Panc1 (cell line): ENCODE measurements at places on chromosomes 3 and 15.

DNA sequence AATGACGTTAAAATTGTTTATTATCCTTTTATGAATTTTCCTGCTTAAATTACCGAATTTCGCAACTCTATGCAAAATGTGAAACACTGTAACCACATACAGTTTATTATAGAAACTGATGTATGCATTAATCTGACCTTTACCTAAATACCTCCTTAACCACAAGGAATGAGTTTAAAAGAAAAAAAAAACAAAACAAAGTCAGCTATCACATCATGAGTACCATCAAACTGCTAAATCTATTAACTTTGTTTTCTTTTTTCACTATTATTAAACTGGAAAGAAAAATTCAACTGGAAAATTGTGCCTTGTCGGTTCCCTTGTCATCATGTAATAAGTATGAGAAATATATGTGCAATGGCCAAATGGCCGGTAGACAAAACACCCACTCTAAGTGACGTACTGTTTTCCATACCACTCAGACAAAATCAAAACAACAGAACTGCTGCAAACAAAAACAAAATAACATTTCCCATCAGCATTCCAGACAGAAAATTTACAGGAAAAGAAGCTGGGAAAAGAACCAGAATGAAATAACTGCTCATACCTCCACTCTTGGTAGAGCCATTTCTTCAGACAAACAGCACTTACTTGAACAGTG lies 415.3 kb downstream of the FOXP1 start:
- H3K4me3 ChIP-seq, result no peak overlapping the region
- H3K27me3 ChIP-seq, result no peaks in the 10 kb centered on the region; the same call in 1 of the 2 replicates
- no peak for DNase-seq
- H3K4me1 ChIP-seq, result no peaks in the 10 kb centered on the region

DNA sequence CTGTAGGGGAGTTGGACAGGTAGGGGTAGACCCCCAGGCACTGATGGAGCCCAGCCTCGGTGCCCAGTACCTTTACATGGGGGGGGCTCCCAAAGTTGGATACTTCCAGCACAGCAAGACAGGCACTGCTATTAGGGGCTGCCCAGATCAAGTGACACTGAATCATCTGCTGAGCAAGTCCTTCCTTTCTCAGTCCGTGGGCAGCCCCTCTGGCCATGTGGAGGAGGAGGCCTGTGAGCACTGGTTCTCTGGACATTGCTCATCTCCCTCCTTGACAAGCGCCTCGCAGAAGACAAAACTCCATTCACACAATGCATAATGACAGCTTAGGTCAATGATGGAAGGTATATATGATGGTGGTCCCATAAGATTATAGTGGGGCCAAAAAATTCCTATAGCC lies 35.7 kb downstream of the EEFSEC start:
- H3K27ac ChIP-seq, result no peak overlapping the region
- no peak overlapping the region for H3K4me3 ChIP-seq
- no peaks in the 10 kb centered on the region for H3K36me3 ChIP-seq
- DNase-seq, result no peak
- H3K27me3 ChIP-seq, result no peaks in the 10 kb centered on the region
- no peaks in the 10 kb centered on the region for H3K4me1 ChIP-seq

DNA sequence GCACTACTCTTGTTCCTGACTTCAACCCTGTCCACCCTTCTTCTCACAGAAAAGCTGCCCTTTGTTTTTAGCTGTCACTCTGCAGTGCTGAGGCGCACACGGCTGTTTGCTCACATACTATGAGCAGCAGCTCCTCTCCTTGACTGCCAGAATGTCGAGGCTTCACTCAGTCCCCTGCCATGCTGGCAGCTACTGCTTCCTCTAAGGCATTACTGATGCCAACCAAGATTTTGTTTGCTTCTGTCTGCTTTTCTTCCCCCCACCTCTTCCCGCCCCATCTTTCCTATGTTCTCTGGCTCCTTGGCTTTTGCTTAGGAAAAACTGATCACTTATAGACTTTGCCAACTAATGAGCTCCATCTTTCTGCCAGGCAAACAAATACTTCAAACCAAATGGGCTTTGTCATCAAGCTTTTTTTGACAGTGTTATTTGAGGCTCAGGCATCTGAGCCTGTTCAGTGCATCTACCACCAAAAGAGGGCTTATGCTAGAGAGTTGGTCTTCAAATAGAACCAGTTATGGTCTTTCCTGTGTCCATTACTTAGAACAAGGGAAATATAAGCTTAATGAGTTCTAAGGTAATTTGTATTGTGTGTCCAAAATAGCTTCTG lies 81.0 kb downstream of the FBXL2 start:
- no peaks in the 10 kb centered on the region for H3K27me3 ChIP-seq
- peaks cover 8% of the 10 kb centered on the region for H3K4me1 ChIP-seq
- H3K27ac ChIP-seq, result no peak overlapping the region
- no peak for DNase-seq
- H3K4me3 ChIP-seq, result no peak overlapping the region

- H3K27me3 ChIP-seq, result no peaks in the 10 kb centered on the region
- H3K4me3 ChIP-seq, result no peak overlapping the region
- no peak for DNase-seq
- no peak overlapping the region for H3K27ac ChIP-seq
- no peaks in the 10 kb centered on the region for H3K36me3 ChIP-seq
Measured at GRCh38 chr15:45884289-45884688, 249.5 kb downstream of the SQOR start.

- no peak for DNase-seq
- H3K27ac ChIP-seq, result no peak overlapping the region
- H3K4me3 ChIP-seq, result no peak overlapping the region
Measured at GRCh38 chr3:126023390-126023789, 54.4 kb downstream of the ROPN1B start.

- no peak for DNase-seq
- H3K4me1 ChIP-seq, result no peaks in the 10 kb centered on the region
- no peaks in the 10 kb centered on the region for H3K27me3 ChIP-seq
- H3K36me3 ChIP-seq, result no peaks in the 10 kb centered on the region
- no peak overlapping the region for H3K27ac ChIP-seq
Measured at GRCh38 chr3:34312684-34313083, 514.3 kb downstream of the PDCD6IP start.

GRCh38 chr3:156150434-156151066 lies 30.2 kb downstream of the KCNAB1 start:
- peak; percentile 27 for DNase-seq
- H3K27me3 ChIP-seq, result no peaks in the 10 kb centered on the region; the same call in 1 of the 2 replicates
- no peaks in the 10 kb centered on the region for H3K36me3 ChIP-seq

DNA sequence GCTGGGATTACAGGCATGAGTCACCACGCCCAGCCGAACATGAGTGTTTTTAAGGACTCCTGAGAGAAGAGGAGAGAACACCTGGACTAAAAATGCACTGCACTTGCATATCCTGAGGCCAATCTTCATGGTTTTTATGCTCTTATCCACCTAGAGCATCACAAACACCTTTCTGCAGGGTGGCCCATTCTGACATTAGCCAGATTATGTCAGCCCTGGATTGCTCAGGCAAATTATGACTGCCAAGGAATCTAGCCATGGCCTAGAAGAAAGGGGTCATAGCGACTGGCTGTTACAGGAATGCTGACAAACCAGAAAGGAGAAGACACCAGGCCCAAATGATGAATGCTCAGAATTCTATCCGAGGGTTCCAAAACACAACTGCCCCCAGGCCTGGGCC lies 40.9 kb upstream of the HERC1 start:
- no peaks in the 10 kb centered on the region for H3K4me1 ChIP-seq
- H3K4me3 ChIP-seq, result no peak overlapping the region
- no peaks in the 10 kb centered on the region for H3K27me3 ChIP-seq
- no peak for DNase-seq

DNA sequence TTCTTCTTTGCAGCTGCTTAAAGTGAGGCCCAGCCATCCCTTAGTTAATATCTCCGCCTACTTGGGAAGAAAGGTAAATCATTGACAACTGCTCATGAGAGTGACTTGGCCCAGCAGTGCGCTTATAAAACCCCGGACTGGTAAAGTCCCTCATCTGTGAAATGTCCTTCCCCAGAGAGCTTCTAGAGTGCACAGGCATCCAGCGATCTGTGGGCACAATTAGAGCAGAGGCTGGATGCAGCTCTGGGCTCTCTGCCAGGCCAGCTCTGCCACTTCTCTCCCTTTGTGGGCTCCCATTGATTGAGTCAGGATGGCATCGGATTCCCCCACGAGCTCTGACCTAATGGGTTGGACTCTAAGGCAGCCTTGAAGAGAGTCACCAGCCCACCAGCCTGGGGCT lies 219.0 kb upstream of the LINGO1 start:
- H3K36me3 ChIP-seq, result no peaks in the 10 kb centered on the region
- H3K4me1 ChIP-seq, result 0 out of 2 replicates have a peak, but pooled peaks cover 3% of the 10 kb centered on the region
- H3K4me3 ChIP-seq, result no peak overlapping the region
- H3K27me3 ChIP-seq, result no peaks in the 10 kb centered on the region; the same call in 1 of the 2 replicates
- H3K27ac ChIP-seq, result no peak overlapping the region
- DNase-seq, result no peak

DNA sequence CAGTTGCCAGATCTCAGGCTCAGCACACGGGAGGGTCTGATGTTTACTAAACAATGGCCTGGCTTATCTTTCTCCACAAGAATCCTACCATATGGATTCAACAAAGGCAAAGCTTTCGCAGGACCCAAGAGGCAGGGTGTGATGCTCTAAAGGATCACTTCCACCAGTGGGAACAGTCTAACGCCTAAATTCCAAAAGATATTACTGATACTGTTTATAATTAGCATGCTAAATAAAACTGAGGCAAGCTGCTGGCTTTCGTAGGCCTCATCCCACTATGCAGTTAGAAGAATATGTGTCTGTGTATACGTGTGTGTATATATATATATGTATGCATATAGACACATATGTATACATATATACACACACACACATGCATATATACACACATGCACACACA lies 22.3 kb downstream of the RORA start:
- H3K4me3 ChIP-seq, result no peak overlapping the region
- peaks cover 7% of the 10 kb centered on the region; the same call in 1 of the 2 replicates for H3K27me3 ChIP-seq
- H3K27ac ChIP-seq, result no peak overlapping the region
- no peaks in the 10 kb centered on the region for H3K4me1 ChIP-seq

GRCh38 chr3:177928172-177928873 lies 607.9 kb upstream of the KCNMB2 start:
- H3K4me3 ChIP-seq, result no peak overlapping the region
- no peaks in the 10 kb centered on the region for H3K36me3 ChIP-seq
- no peaks in the 10 kb centered on the region for H3K27me3 ChIP-seq

DNA sequence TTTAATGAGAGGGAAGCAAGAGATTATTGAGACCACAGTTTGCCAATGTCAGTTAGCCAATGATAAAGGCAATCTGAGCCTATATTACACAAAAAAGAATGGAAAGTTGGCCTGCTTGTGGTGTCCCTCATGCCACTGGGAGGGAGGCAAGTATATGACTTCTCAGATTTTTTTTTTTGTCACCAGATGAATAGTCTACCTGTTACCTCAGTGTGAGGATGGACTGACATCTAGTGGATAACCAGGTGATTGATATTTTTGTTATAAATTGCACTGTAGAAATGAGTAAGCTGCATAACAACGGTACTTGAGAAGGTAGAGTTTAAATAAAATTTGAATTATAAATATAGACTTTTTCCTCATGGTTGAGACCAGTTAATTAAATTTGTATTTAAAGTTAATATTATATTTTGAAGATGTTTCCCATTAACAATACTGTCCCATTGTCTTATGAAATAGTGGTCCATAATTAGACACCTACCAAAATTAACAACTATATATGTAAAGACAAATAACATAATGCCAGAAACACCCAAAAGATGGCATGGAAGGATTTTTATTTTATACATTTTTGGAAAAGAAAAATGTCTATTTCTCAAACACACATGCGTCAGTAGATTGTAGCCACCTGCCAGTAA lies 237.8 kb upstream of the GADL1 start:
- no peak overlapping the region for H3K27ac ChIP-seq
- no peaks in the 10 kb centered on the region for H3K4me1 ChIP-seq
- H3K27me3 ChIP-seq, result no peaks in the 10 kb centered on the region
- H3K4me3 ChIP-seq, result no peak overlapping the region
